ENCODE measurements at places on chromosomes 7 and 10.
A peak's percentile ranks its signal among the peaks of the same experiment; 100 is the strongest.

GRCh38 chr7:115910541-115911164 is 119.9 kb downstream of the TFEC start:
- peak; percentile 49 for DNase-seq

DNA sequence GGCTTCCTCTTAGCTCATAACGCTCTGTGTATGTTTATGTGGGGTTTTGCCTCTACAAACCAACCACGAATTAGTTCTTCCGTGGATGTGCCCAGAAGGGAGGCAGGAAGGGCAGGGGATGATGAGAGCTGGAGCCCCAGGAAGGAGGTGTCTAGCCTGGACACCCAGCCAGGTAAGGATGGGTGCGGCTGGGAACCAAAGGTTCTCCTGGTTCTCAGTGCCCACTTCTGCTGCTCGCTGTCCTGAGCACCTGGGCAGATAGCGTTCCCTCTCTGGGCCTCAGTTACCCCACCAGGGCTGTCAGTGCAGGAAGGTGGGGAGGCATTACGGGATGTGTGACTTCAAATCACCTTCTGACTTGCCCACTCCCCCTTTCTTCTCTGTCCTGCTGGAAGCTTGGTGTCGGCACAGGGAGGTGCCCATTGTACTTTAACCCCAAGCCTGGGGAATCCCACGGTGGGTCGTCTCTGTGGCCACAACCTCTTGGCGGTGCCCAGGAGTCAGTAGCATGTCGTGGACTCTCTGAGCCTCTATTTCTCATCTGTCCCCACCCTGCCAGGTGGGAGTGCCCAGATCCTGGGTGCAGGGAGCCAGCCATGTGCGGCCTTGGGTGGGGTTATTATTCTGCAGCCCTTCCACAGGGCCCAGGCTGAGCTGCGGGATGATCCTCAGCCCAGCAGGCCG is 18.7 kb upstream of the PCBD1 start:
- no peak for DNase-seq

GRCh38 chr10:404346-404745 is 269.1 kb downstream of the ZMYND11 start:
- no peak for DNase-seq

DNA sequence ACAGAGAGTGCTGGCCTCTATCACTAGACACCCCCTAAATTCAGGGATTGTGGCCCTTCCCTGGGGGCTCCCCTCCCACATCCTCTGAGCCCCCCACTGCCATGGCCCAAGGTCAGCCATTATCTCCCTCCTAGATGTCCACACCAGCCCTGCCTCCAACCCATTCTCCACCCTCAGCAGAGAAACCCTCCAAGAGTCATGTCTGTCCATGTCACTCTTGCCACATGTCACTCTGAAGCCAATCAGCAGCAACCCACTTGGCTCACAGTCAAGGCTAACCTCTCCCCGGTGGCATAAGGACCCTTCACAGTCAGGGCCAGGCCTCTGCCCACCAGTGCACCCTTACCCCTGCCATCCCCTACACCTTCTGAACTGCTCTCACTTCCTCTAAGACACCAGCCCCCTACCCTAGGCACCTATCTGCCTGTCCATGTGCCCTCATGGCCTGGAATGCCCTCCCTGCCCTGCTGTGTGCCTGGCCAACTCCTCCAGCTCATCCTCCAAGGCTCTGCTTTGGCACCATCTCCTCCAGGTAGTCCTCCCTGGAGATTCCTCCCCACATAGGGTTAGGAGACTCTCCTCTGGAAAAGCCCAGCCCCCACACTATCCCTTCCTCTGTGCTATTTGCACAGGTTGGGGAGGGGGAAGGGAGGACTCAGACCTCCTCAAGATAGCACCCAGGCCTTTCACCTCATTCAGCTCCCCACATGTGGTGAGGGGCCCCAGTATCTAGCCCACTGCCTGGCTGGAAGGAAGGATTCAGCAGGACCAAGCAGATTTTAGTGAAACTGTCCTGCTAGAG is 83.7 kb downstream of the GRID1 start:
- DNase-seq, result no peak

GRCh38 chr7:134856691-134857090 is 77.3 kb downstream of the CALD1 start:
- no peak for DNase-seq

- no peak for DNase-seq
Measured at GRCh38 chr7:67916571-67917436, 920.2 kb downstream of the TYW1 start.

DNA sequence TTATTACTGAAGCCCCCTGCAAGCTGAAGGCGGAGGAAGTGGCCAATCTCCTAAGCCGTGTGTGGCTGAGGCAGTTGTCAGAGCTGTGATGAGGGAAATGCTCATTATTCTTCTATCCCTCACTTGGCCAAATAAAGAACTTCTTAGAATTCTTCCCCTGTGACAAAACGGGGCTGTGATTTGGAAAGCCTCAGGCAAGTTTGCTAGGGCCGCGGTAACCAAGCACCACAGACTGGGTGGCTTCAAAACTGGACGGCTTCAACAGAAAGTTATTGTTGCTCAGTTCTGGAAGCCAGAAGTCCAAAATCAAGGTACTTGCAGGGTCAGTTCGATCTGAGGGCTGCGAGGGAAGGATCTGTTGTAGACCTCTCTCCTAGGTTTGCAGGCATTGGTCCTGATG is 72.3 kb upstream of the STEAP1B start:
- no peak for DNase-seq

DNA sequence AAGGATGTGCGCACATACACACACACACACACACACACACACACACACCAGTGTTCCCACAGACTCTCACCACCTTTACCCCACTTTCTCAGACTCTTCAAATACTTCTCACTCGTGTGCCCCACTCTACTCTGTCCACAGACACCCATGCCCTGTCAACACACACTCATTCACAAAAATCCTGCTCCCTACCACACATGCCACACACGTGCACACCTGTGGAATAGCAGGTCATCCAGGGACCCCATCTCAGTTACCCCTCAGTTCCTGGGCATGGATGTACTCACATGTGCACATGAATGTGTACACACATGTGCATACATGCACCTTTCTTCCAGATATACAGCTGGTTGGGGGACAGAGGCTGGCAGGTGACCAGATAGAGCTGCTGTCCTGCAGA is 142.9 kb downstream of the EMX2 start:
- no peak for DNase-seq

DNA sequence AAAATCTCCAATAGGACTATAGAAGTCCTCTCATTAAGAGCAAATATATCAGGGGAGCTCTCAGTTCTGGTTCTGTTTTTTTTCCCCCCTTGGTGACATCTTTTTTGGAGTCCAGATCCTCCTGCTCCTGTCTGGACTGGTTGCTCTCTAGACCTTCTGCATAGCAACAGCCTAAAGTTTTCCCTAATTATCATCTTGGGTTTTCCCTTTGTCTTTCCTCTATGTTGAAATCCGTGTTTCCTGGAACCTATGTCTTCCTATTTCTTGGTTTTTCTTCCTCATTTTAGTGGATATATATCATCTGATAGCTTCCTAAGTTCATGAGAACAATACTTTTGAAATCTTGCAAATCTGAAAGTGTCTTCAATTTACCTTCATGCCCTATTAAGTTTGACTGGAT is 29.7 kb upstream of the MTERF1 start:
- no peak for DNase-seq

DNA sequence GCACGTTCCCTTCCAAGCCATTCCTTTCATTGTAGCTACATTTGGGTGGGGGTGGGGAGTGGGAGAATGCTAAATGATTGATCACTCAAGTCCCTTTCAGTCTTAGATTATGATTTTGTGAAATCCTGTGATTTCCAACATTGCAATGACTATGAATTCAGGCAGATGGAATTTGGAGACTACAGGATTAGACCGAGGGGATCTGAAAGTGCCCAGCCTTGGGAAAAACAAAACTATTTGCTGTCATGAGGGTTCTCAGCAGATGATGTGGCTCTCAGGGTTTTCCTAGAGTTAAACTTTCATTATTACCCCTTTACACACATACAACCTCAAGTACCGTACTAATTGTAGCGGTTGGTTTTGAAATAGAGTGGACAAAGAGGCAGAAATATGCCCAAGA is 4.7 kb downstream of the MACROH2A2 start:
- no peak for DNase-seq

GRCh38 chr7:106618480-106618879 is 42.5 kb downstream of the CCDC71L start:
- no peak for DNase-seq

- DNase-seq, result no peak
Measured at GRCh38 chr10:129594811-129595210, 127.8 kb downstream of the MGMT start.

DNA sequence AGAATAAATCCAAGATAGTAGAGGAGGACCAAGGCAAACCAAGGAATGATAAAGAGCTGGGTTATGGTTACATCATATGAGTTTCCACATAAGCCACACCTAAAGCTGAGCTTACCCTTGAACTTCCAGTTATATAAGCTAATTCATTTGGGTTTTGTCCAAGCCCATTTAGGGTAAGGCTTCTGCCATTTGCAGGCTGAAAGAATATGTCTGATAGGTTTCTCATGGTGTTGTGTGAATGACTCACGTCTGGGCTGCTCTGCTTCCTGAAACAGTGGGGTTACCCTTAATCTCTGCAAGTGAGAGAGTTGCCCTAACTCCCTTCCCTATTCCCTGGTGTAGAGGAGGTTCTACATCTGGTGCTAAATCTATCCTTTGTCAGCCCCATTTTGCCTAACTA is 60.8 kb downstream of the PTTG1IP2 start:
- DNase-seq, result no peak

- no peak for DNase-seq
Measured at GRCh38 chr10:113853578-113854012, 287 bp downstream of the DCLRE1A start.

DNA sequence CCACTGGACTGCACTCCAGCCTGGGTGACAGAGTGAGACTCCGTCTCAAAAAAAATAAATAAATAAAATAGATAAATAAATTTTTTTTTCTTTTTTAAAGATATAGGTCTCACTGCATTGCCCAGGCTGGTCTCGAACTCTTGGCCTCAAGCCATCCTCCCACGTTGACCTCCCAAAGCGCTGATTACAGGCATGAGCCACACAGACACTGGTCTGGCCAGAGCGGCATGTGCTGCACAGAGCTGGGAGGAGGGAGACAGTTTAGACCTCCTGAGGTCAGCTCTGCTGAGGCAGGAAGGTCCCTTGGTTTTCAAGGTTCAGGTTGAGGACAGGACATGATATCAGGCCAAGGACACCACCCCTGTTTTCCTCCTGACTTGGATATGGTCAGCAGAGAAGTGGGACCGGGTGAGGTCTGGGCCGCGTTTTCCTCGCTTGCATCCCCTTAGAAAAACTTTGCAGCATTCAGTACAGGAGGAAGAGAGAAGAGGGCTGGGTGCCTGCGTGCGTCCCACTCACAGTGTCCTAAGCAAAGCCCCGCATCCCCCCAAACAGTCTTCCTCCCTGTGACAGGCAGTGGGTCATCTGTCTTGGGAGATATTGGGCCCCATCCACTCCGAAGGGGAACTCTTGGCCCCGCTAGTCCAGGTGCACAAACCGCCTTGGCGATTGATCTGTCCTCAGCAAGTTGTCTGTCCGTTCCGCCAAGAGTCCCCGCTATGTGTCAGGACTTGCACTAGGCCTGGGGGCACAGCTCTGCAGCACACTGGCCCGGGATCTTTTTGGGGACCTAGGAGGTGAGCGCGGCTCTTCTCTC is 56.1 kb downstream of the ZNF727 start:
- no peak for DNase-seq

- no peak for DNase-seq
Measured at GRCh38 chr10:36247478-36247877, 605.4 kb upstream of the FZD8 start.

- DNase-seq, result no peak
Measured at GRCh38 chr7:37359662-37360444, 88.8 kb downstream of the ELMO1 start.

- no peak for DNase-seq
Measured at GRCh38 chr10:22913474-22914092, 14.3 kb upstream of the ARMC3 start.

GRCh38 chr10:96075977-96076376 is 32.6 kb downstream of the CCNJ start:
- no peak for DNase-seq

DNA sequence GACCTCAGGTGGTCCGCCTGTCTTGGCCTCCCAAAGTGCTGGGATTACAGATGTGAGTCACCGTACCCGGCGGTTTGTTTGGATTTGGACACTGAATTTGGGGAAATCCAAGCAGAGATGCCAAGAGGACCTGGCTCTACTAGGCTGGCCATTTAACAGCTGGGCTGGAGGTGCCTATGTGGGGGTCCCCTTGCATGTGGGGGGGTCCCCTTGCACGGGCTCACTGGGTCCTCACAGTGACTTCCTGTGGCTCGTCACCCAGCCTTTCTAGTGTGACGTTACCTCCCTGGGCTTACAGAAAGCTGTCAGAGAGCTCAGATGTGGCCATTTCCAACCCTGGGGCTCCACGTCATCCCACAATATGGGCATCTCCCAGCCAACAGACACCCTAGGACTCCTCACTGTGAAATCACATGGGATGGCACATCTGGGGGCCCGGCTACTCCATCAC is 49.3 kb upstream of the GNA12 start:
- no peak for DNase-seq

DNA sequence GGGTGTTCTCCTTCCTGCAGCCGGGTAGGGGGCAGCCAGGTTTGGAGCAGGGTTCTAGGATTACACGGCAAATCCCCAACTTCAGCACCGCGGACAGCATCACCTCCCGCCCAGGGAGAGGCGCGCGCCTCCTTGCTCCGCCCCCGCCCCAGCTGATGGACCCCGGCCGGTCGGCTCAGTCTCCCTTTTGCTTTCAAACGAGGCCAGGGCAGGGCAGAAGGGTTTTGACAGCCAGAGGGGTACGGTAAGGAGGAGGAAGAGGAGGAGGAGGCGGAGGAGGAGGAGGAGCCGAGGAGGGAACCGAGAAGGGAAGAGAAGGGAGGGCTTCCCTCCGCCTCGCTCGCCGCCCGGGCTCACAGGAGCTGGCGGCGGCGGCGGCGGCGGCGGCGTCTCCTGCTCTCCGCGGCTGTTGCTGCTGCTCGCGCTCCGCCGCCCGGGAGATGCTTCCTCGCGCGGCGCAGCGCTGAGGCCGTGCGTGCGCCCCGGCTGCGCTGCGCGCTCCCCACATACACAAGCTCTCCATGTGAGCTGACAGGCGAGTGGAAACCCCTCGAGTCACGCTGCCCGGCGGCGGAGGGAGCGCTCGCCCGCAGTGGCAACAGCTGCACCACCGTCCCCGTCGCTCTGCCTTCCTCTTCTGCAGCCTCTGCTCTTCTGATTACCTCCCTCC is 615 bp upstream of the CNTNAP2 start:
- peak; percentile 20 for DNase-seq
